Transverse colon (tissue), 4 donors: ENCODE measurements at places on chromosomes 2 and 18. TPM values are rescaled to one million over a fixed set of nuclear protein-coding genes. Genes with fewer than 3 reads are reported as not detected.

Gene ABCB11
- 11.2 TPM for total RNA-seq

Gene KIF5C
- 2.5 TPM for total RNA-seq

Gene FOSL2
- 358 TPM for total RNA-seq

Gene SPATA3
- not detected for total RNA-seq

Gene DNAH6
- 2.9 TPM for total RNA-seq

Gene PLB1
- 3.0 TPM for total RNA-seq

Gene PLGLB2
- total RNA-seq = 6.2 TPM
